SK-N-SH treated with all-trans-retinoic acid at 6 μM for 48 hours (cell line): ENCODE measurements at places on chromosomes 4 and X.

DNA sequence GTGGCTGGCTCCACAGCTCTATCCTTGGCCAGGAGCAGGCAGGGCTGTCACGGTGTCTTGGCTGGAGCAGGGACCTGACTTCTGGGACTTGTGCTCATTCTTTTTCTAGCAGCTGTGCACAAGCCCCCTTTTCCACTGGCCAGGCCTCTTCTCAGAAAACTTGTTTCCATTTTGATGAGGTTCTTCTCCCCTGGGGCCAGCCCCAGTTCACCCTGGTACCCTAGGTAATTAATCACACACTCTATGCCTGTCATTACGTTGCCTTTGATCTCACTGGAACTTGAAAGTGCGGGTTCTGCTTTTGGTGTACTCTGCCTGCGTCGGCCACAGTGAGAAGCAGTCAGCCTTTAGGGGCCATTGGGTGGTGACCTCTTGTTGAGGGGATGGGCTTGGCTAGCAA lies 26.6 kb downstream of the DRD5 start:
- no peak for ATAC-seq

DNA sequence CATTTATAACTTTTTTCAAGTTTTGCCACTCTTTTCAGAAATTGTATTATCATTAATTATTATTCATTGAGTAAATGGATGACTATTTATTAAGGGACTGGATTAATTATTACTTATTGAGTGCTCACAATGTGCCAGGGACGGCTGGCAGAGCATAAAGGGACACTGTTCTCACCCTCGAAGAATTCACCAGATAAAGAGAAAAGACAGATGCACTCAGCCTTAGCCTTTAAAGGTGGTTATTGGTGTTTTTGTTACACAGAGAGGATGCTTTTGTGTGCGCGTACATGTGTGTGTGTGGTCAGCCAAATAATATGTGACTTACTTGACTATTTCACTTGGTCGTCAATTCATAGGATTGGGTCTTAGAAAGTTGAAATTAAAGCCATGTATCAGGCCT lies 187.0 kb downstream of the ANTXR2 start:
- no peak for ATAC-seq

DNA sequence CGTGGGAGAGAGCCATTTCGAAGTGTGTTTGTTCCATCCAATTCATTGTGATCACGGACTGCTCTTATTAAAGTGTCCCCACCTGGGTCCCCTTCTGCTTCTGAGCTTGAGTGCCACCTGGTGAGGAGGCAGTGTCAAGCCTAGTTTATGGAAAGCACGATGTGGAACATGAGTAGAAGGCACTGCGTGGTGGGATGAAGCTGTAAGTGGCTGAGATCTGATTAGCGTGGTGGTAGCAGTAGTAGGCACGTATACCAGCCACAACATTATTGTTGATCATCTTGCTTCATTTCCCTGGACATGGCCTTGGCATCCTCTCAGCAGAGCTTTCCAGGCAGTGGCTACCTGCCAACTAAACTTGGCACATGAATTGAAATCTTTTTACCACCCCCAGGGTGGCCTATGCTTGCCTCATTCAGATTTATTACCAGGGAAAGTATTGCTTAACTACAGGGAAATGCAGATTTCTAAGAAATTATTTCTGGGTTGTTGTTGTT lies 46.4 kb downstream of the GPAT3 start:
- ATAC-seq: peak; percentile 55

- ATAC-seq: no peak
Measured at GRCh38 chr4:94409962-94410361, 41.8 kb upstream of the PDLIM5 start.

DNA sequence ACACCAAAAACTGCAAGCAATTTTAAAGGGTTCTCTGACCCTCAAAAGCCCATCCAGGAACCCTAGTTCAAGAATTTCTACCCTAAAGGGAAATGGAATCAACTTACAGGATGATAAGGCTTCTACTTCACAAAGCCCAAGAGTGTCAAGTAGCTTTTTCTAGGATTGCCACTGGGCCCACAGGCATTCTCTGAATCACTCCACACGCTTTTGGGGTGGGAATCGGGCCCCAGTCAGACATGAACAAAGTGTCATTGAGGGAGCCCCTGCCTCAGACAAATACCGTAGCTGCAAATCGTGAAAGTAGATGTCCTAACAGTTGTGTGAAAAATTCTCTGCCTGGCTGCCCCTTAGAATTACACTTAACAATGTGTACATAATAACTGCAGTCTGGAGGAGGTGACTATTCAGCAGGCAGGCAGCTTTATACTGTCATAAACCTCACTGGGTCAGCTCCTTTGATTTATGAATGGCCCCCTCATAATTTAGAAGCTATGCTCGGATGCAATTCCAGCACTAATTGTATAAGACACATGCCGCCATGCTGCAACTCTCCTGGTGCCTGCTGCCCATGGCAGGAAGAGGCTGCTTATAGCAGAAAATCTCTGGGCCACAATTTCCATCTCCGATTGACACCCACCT lies 36.7 kb downstream of the CHRDL1 start:
- ATAC-seq: no peak

DNA sequence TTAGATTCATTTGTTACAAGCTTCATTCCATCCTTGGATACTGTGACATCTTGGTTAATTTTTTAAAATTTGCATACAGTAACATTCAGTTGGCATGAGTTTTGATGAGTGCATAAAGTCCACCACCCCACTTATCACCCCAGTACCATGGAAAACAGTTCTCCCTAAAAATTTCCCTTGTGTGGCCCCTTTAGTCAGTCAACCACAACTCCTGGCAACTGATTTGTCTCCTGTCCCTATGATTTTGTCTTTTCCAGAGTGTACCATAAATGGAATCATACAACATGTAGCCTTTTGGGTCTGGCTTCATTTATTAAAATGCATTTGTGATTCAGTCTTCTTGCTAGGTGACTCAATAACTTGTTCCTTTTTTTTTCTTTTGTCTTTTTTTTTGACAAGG lies 29.9 kb downstream of the RP2 start:
- no peak for ATAC-seq

- ATAC-seq: no peak
Measured at GRCh38 chrX:139739138-139739537, 31.2 kb upstream of the MCF2 start.

DNA sequence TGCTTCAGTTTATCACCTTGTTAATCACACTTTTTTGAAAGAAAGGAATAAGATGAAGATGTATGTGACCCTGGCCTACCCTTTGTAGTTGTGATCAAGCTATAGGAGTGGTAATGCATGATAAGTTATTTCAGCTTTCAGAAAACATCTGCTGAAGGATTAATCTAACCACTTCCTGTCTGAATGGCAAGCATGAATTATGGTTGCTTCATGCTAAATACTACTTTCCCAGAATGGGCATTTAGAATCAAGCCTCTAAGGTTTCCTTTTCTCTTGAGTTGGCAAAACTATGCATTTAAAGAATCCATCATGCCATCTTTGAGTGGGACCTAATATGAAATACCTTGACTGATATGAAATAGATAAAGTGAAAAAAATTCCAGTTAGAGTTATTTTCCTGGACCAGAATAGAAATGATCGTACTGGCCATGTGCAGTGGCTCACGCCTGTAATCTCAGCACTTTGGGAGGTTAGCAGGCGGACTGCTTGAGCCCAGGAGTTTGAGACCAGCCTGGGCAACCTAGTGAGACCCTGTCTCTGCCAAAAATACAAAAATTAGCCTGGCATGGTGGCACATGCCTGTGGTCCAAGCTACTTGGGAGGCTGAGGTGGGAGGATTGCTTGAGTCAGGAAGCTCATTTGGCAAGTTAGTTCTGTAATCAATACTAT lies 59.1 kb downstream of the ANXA3 start:
- peak; percentile 69 for ATAC-seq

GRCh38 chrX:145292218-145292617 lies 44.9 kb downstream of the SPANXN1 start:
- ATAC-seq: no peak

DNA sequence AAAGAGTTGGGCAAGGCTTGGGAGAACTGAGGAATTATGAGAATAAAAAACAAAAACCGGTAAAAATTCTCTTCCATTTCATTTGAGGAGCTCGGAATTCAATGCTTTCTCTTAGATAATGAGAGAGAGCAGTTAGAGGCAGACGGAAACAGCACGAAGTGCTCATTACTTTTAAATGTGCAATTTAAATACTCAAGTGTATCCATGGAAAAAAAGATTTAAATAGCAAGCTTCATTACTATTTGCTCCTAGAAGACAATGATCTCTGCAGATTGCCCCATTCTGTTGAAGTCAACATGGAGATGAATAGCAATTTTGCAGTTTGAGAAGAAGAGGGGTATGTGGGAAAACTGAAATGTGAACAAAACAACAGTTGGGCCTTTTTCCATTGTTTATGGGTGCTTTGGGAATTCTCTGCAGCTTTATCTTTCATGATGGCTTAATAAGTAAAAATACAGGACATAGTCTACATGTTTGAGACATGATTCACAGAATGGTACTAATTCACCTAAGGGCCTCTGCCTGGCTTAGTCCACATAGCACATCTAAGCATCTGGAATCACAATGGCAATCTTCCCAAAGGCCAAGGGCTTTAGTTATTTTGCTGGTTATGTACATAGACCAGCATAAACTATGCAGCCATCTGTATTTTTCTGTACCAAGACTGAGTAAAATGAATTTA lies 512.7 kb upstream of the FAT1 start:
- ATAC-seq: no peak

DNA sequence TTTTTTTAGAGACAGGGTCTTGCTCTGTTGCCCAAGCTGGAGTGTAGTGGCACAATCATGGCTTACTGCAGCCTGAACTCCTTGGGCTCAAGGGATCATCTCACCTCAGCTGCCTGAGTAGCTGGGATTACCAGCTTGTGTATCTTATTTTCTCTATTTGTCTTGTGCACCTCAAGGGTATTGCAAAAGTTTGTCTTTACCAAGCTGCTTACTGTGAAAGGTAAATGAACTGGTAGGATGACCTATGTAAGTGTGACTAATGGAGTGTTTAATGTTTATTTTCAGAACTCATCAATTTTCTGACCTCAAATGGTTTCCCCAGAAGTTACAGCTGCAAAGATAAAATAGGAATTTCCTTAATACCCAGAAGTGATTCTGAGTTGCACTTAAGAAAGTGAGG lies 5.3 kb upstream of the FGA start:
- ATAC-seq: no peak

DNA sequence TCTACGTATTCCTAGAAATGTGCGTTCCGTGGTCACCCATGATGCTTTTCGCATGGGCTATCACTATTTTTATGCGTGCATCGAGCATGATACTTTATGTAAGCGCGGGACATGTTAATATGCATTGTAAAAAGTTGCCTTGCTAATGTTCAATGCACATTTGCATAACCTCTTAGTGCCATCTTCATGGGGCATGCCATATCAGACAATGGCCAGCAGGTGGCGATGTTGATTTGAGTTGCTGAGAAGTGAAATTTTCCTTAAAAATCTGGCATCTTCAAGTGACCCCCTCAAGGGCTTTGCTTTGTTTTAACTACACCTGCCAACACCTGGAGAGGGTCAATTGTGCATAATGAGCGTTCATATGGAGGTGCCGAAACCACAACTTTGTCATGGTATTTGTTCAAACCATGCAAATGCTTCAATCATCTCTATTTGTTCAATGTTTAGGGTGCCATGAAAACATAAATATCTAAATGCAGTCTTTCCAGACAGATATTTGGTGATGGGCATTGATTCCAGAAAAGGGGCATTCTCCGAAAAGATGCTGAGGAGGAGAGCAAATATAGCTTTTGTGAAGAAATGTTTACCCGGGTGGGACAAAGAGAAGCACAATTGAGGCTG lies 833.9 kb upstream of the PRKX start:
- ATAC-seq: no peak

DNA sequence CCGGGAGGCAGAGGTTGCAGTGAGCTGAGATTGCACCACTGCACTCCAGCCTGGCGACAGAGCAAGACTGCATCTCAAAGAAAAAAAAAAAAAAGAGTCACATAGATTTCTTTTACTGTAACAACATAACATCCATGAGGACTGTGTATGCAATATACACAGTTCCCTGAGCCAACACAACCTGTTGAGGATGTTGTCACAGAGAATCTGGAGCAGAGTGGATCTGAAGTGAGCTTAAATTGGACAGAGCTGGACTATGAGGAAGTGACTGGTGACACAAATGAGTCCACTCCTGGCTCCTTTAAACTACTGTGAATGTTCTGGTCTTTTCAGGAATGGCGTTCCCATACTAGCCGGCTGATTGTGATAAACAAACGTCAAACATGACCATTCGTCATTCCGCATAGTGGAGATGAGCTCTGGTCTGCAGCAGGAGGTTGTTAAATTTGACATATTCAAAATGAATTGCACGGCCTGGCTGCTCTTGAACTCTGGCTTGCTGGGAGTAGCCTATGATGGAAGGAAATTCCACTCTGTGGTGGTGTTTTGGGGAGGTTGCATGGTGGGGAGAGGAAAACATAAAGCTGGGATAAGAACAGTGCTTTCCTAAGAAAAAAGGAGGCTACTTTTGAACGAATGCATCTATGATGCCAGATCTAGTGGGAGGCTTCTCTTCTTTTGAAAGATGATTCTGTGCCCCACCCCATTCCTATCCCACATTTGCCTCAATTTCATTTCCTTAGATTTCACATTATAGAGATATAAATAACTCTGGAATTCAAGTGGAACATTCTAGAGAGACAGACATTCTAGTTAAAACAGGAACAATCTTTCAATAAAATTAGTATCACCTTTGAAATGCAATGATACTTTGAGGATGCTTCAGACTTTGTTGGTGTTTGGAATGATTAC lies 149.5 kb downstream of the SHROOM3 start:
- ATAC-seq: no peak

DNA sequence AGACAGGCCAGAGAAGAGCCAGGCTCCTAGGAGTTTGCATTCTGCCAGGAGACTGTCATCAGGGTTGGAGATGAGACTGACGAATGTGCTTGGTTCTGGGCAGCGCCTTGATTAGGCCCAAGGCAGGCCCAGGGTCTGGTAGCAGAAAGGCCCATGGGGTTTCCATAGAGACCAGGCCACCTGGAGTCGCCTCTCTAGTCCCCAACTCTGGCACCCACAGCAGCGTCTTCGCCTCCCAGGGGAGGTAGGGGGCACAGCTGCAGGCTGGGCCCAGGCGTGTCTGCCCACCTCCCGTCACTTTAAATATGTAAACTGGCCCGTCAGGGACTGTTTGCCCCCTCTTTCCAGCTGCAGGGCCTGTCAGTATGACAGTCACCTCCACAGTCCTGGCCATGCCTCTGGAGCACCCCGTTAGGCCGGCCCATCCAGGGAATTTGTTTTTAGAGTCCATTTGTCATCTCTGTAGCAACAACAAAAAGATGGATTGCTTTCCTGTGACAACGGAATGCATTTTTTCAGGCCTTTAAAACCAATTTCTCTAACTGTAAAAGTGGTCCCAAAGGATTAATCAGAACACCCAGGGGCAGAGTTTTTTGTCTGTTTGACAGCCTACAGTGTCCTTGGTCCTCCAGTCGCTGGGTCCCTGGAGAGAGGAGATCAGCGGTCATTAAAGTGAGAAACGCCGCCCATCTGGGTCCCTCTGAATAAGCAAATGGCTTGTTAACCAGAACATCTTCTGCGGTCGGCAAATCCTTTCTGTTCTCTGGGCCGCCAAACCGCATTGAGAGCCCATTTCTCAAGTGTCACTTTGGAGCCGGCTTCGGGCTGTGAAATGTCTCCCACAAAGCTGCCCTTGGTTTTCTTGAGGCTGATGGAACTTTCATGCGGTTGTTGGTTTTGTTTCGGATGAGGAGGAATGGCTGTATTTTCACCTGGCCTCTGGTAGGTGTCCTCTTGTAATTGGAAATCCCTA lies 153.0 kb upstream of the PSAPL1 start:
- no peak for ATAC-seq

- no peak for ATAC-seq
Measured at GRCh38 chr4:188076169-188076568, 33.2 kb downstream of the TRIML2 start.

GRCh38 chr4:92236877-92237276 lies 66.9 kb upstream of the GRID2 start:
- ATAC-seq: no peak
